ENCODE measurements at places on chromosomes 2 and 18.
A peak's percentile ranks its signal among the peaks of the same experiment; 100 is the strongest.

GRCh38 chr2:233363744-233364235 is 9.5 kb downstream of the DGKD start:
- no peak for DNase-seq

GRCh38 chr2:186327251-186327868 is 158.7 kb upstream of the ZC3H15 start:
- DNase-seq, result no peak

DNA sequence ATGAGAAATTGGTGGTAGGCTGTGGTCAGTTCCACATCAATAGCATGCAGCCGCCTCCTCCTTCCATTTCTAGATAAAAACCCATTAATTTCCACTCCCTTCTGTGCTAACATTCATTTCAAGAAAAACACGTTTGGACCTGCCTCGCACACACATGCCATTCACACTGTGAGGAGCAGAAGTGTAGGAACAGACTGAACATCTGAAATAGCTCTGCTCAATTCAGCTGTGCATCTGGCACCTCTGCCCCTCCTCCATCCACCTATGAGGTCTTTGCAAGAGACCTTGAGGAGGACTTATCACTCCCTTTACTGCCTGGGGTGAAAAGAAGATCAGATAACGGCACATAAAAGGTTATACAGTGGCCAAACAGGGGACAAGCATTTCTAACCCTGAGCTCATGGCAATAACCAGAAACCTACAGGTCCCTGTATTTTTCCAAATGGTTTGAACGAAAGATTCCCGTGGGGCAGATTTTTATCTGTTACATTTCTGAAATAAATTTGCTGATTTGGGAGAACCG is 30.8 kb upstream of the LRP2 start:
- DNase-seq, result peak; percentile 15

- DNase-seq, result no peak
Observed at GRCh38 chr2:64631771-64632170, 21.9 kb downstream of the SERTAD2 start.

- DNase-seq, result no peak
Observed at GRCh38 chr18:64398320-64398719, 249.4 kb upstream of the LINC00305 start.

- no peak for DNase-seq
Observed at GRCh38 chr2:118971245-118972122, 29.5 kb downstream of the MARCO start.

Data from HuH-7 (cell line).